ENCODE measurements at places on chromosomes 3 and 15. TPM values are rescaled to one million over a fixed set of nuclear protein-coding genes. Genes with fewer than 3 reads are reported as not detected.

MYRIP gene
- total RNA-seq: 0.62 TPM

GRCh38 chr3:114554731-114555130 is 260.9 kb downstream of the TIGIT start:
- H3K27ac ChIP-seq: no peak overlapping the region
- no peaks in the 10 kb centered on the region for H3K27me3 ChIP-seq
- no peak overlapping the region for H3K4me3 ChIP-seq

GRCh38 chr3:5411786-5412185 is 224.3 kb downstream of the EDEM1 start:
- H3K27me3 ChIP-seq: no peaks in the 10 kb centered on the region
- DNase-seq: no peak
- H3K4me1 ChIP-seq: no peaks in the 10 kb centered on the region
- no peaks in the 10 kb centered on the region for H3K36me3 ChIP-seq
- no peak overlapping the region for H3K4me3 ChIP-seq
- no peak overlapping the region for H3K27ac ChIP-seq

C3orf49 gene
- total RNA-seq: not detected

APOD gene
- 3.2 TPM for total RNA-seq

GRCh38 chr15:91981821-91982800 is 128.6 kb downstream of the SLCO3A1 start:
- H3K36me3 ChIP-seq: no peaks in the 10 kb centered on the region
- H3K27ac ChIP-seq: no peak overlapping the region
- H3K27me3 ChIP-seq: peaks cover 4% of the 10 kb centered on the region
- no peaks in the 10 kb centered on the region for H3K4me1 ChIP-seq

P3H2 gene
- 132 TPM for total RNA-seq

NCEH1 gene
- total RNA-seq: 8.1 TPM

Measured in osteocyte (in vitro differentiated cells).